ENCODE measurements at places on chromosomes 5 and 9.
A peak's percentile ranks its signal among the peaks of the same experiment; 100 is the strongest.

DNA sequence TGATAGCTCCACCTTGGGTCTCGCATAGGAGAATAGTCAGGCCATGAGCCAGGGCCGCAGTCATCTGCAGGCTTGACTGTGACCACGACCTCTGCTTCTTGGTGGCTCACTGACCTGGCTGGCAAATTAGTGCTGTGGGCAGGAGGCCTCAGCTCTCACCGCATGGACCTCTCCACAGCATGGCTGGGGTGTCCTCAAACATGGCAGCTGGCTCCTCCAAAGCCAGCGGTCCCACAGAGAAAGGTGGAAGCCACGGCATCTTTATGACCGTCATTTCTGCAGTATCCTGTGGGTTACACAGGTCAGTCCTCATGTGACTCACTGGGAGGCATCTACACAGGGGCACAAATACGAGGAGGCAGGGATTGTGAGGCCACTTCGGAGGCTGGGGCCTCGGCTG is 43.2 kb upstream of the SAP30L start:
- no peak for DNase-seq

DNA sequence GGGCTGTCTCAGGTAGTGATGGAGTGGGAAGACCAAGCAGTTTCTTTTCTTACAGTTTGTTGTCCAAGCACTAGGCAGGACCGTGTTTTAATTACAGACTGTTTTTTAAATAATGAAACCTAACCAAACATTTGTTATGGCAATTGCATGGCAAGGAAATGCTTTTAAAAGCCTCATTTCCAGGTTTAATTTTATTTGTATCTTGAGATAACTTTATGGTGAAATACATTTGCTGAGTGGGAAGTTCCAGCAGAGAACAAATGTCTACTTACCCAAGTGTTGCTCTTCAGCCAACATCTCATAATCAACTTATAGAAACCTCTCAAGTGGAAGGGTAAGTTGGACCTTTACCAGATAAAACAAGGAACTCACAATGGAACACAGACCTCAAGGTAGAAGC is 11.8 kb upstream of the LHFPL2 start:
- no peak for DNase-seq

DNA sequence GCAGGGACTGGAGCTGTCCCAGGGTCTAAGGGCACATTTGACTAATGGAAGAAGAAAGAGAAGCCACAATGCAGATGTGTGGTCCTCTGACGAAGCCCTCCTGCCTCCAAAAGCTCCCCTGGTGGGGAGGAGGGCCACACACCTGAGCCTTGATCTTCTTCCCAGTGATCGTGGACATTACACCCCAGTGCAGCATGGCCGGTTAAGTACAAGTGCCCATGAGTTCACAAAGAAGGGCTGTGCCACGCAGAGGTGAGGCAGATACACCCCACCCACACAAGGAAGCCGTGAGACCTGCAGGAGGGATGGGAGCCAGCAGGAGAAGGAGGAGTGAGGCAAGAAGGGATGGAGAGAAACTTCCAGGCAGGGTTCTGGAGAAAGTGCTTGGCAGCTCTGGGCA is 199.0 kb upstream of the MVB12B start:
- DNase-seq, result no peak

GRCh38 chr9:104861397-104861796 is 66.6 kb downstream of the ABCA1 start:
- no peak for DNase-seq

DNA sequence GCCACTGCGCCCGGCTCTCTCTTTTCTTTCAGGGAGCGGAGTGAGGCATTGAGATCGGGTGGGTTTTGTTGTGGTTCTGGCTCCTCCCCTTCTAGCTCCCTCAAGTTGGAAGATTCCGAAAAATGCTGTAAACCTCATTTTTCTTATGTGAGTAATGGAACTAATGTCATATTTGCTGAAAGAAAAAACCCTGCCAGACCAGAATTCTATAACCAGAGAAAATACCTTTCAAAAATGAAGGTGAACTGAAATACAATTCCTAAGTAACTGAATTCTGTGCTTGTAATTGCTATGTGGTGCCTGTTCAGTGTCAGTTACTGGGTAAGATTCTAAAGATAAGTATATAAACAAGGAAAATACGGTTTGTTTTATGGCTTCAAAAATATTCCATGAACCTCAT is 30.9 kb upstream of the CDK20 start:
- DNase-seq, result peak; percentile 67

GRCh38 chr5:140982083-140982716 is 15.9 kb downstream of the PCDHAC2 start:
- no peak for DNase-seq

GRCh38 chr9:77435688-77436087 is 212.4 kb downstream of the GNA14 start:
- DNase-seq, result peak; percentile 35

GRCh38 chr9:18422296-18423036 is 51.5 kb upstream of the ADAMTSL1 start:
- no peak for DNase-seq

DNA sequence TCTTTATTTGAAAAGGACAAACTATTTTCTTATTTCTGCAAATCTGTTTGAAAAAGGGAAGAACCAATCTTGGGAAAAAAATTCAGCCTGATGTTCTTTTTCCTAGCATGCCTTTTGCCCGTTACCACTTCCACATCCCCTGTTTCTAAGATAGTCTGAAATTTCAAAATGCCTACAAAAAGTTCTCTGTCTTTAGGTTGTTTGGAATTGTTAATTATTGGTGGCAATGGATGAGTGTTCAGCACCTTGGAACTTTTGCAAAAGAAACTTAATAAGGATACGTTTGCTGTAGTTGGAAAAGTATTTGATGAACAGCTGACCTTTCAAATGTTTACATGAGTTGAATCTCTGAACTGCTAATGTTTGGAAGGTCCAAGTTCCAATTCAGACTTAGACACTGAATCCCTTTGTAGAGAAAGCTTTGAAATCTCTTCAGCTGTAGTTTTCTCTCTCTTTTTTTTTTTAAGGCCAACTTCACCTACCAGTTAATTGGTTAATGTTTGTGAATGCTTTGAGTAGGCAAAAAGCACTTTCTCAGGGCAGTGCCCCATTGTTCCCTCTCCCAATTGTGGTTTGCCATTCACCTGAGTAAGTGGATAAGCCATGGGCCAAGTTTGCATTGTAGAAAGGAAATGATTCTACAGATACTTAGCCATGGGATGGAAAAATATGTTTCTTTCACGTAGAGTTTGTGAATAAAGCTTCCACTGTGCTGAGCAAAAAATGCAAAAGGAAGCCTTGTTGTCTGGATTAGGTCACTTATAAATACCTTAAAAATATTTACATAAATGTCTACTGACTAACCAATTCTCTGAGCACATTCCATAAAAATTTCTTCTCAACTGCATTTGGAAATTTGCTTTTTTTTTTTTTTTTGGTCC is 156.4 kb upstream of the ELL2 start:
- peak; percentile 74 for DNase-seq

GRCh38 chr5:91182763-91183162 is 200.4 kb downstream of the ARRDC3 start:
- peak; percentile 85 for DNase-seq

DNA sequence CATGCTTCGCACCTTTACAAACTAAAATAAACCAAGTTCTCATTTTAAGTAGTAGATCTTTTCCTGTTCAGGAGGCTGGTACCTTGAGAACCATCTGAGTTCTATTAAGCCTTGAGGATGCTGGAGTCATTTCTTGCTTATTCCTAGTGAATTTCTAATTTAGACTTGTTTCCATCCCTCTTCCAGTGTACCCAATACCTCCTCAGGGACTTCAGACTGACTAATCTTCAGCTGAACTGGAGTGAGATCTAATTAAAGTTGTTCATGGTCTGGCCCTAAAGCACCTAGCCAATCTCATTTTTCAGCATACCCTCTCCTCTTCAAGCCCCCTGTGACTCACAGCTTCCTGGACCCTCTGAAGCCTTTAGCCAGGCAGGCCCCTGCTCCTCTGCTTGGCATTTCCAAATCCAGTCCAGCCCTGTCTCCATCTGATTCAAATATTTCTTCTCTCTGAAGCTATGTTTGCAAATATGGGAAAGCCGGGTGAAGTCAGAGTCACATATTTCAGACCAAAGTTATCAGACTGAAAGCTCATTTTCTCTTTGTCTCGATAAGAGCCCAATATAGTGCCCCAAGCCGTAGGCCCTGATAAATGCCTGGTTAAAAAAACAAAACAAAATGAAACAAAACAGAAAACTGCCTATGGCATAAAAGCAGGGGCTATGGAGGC is 19.4 kb upstream of the TNFSF15 start:
- no peak for DNase-seq

DNA sequence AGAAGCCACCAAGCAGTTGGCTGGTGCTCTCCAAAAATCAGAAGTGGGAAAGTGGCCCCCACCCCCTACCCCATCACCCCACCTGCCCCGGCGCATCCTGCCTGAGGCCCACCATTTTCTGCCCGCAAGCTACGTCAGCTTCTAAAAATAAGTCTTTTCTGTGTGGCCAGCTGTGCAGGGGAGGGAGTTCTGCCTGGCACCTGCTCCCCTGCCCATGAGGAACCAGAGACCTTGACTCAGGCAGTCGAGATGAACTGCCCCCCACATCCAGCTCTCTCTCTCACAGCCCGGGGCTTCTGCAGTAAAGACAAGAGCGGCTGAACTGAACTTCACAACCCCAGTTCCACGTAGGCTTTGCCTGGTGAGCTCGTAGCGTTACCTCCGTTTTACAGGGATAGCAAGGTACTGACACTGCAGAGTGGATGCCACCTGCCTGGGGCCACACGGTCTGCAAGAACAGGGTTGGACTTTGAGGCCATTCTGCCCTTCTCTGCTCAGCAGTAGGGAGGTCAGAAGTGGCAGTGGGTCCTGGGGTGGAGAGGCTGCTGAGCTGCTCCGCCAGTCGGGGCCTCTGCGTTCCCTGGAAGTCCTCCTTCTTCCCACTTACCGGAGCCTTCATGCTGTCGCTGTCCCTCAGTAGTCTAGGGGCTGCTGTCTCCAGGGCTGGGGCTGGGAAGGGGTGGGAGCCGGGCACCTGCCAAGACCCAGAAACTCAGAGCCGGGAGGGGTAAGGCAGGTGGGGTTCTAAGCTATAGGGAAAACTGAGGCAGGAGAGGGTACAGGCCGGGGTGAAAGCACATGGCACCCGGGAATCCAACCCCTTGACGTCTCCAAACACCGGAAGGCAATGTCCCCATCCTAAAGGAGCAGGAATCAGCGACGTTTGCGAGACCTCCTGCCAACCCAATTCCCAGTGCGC is 781 bp downstream of the ST6GALNAC4 start:
- no peak for DNase-seq

GRCh38 chr9:130522233-130522808 is 57.1 kb upstream of the FUBP3 start:
- DNase-seq, result no peak

DNA sequence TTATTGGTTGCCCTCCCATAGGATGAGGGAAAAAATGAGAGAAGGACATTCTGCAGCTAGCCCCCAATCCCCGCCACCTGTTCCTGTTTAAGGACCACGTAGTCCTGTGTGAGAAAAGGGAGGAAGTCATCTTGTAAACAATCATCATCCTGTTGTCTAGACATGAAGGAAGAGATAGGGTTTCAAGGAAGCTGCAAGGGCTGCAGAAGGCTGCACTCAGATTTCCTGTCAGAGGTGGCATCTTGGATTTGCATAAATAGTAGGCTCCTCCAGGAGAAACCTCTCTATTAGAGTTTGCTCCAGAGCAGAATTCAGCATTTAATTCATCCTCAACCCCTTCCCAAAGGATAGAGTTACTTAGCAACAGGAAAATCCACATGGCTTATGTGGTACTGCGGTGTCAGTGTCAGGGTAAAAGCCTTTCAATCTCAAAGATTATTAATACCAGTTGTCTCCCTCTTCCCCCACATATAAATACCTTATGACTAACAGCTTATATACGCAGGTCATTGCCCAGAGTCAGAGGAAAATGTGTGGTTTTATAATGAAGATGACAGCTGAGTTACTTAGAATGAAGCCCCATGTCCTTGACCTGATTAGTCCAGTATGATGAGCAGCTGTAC is 4.6 kb upstream of the DNAJC18 start:
- peak; percentile 95 for DNase-seq

- DNase-seq, result peak; percentile 9
Measured at GRCh38 chr9:92986176-92987119, 39.1 kb downstream of the FGD3 start.

GRCh38 chr5:94433397-94434163 is 184.8 kb downstream of the KIAA0825 start:
- DNase-seq, result peak; percentile 95

- DNase-seq, result no peak
Measured at GRCh38 chr9:135166565-135166964, 79.1 kb downstream of the OLFM1 start.

DNA sequence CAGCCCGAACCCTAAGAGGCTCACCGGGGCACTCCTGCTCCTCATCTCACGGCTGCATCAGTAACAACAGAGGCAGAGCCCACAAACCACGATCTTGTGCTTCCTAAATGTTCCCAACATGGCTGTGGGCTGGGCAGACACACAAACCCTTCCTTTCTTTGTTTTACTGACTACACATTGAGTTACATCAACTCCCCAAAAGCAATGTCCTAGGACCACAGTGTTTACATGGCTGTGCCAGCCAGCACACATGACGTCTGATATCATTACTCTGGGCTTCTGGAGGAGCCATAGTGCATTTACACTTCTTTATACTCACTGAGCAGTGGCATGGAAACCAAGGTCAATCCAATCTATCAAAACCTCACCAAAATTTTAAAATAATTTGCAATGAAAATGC is 101.4 kb downstream of the LHFPL2 start:
- DNase-seq, result peak; percentile 66

GRCh38 chr5:132766020-132766805 is 10.8 kb downstream of the SEPTIN8 start:
- no peak for DNase-seq

DNA sequence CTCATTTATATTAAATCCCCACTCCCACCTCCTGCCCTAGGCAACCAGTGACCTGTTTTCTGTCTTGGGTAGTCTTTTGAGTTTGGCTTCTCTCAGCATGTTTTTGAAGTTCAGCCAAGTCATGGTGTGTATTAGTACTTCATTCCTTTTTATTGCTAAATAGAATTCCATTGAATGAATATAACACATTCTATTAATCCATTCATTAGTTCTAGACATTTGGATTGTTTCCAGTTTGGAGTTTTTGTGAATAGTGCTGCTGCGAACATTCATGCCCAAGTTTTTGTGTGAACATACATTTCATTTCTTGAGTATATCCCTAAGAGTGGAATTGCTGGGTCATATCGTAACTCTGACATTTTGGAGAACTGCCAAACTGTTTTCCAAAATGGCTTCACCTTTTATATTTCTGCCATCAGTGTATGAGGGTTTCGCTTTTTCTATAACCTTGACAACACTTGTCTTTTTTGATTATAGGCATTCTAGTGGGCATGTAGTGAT is 2.7 kb downstream of the ZNF346 start:
- DNase-seq, result peak; percentile 66

GRCh38 chr5:72036951-72037350 is 70.3 kb upstream of the MAP1B start:
- no peak for DNase-seq

GRCh38 chr5:163079618-163080017 is 357.8 kb upstream of the CCNG1 start:
- DNase-seq, result no peak

- no peak for DNase-seq
Measured at GRCh38 chr9:95648225-95648624, 131.5 kb upstream of the PTCH1 start.

Data from AG10803 (cell line).